Activated T-cell treated with anti-CD3 and anti-CD28 coated beads, Interleukin-2, amount 50 U/mL, for 72 hours (primary cell): ENCODE measurements at places on chromosomes 1 and 21.

DNA sequence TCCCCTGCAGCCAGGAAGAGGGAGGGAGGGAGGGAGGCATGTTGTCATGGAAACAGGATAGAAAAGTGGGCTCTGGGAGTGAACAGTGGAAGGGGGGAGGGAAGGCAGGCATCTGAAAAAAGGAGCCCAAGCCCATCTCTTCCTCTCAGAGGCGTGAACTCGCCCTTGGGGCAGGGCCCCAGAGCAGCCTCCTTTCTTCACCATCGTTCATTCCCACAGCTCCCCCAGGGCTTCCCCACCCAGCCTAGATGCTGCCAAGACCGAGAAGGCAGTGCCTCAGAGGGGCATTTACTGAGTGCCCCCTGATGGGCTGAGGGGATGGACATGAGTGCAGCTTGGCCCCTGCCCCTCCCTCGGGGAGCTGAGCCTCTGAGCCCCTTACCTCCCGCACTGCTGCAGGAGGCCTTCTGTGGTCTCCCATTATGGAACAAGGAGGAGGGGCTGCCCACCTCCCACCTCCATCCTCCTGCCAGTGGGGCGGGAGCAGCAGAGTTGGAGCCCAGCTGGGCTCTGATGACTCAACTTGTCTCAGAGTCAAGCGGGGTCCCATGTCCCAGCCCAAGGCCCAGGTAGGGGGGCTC is 39.1 kb upstream of the KIF21B start:
- no peak for DNase-seq

DNA sequence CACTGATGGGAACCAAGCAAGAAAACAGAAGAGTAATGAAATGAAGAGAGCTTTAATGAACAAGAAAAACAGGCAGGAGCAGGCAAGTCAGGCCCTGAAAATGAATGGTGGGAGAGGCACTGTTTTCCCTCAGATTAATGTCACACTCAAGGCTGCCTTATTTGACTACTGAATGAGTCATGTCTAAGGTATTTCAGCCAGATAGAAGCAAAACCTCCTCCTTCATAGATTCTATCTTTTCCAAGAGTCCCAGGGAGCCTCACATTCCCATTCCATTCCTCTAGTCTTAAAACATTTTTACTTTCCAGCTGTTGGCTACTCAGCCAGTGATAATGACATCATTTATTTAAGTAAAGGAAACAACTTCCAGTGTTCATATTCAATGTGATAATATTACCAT is 228.4 kb upstream of the NRIP1 start:
- no peak for DNase-seq

DNA sequence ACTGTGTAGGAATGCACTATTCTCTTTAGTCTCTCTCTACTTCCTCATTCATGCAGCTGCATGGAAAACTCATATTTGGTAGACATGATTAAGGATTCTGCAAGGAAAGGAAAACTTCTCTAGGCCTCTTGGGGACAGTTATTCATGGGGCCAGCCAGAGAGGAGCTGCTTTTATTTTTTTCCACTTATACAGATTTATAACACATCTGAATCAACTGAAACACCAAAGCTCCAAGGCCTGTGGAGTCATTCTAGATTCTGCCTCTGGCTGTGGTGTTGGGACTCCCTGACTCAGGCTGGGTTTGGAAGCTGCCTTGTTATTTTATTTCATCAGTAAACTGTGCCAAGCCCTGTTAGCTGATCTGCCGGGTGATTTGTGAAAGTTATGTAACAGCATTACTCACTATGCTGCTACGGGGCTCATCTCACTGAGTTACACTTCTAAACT is 83.9 kb upstream of the EDEM3 start:
- no peak for DNase-seq

GRCh38 chr21:21230672-21231071 is 232.5 kb downstream of the NCAM2 start:
- DNase-seq = no peak

GRCh38 chr1:96730574-96731298 is 9.2 kb downstream of the PTBP2 start:
- DNase-seq = no peak

- no peak for DNase-seq
Measured at GRCh38 chr1:153573351-153573750, 7.7 kb upstream of the S100A2 start.

- no peak for DNase-seq
Measured at GRCh38 chr1:22536506-22536905, 26.8 kb upstream of the EPHA8 start.

DNA sequence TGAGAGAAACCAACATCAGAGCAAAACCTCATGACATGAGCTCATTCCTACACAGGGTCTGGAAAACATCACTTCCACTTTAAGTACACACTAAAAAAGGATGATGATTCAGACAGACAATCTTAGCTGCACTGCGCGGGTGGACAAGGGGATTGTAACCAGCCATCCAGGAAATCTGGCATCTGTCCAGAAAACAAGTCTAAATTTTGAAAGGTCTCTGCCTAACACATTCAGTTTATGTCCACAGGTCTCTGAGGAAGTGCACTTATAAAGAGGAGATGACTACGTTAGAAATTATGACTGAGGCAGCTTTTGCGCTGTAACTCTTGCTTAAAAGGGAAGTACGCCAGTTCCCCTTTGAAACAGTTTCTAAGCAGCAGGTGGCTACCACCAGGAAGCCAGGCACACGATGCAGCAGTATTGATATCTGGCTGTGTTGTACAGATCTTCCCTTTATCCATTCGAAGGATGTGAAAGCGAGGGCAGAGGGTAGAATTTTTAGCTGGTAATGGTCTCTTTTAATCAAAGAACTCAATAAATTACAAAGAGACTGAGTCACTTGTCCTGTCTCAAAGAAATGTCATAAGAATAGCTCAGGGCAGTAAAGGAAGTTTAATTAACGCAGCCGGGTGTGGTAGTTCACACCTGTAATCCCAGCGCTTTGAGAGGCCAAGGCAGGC is 128.0 kb downstream of the SETD4 start:
- peak; percentile 24 for DNase-seq

- no peak for DNase-seq
Measured at GRCh38 chr1:54716299-54717047, 812 bp downstream of the TTC4 start.

- DNase-seq = no peak
Measured at GRCh38 chr1:240173836-240174235, 82.2 kb downstream of the FMN2 start.

DNA sequence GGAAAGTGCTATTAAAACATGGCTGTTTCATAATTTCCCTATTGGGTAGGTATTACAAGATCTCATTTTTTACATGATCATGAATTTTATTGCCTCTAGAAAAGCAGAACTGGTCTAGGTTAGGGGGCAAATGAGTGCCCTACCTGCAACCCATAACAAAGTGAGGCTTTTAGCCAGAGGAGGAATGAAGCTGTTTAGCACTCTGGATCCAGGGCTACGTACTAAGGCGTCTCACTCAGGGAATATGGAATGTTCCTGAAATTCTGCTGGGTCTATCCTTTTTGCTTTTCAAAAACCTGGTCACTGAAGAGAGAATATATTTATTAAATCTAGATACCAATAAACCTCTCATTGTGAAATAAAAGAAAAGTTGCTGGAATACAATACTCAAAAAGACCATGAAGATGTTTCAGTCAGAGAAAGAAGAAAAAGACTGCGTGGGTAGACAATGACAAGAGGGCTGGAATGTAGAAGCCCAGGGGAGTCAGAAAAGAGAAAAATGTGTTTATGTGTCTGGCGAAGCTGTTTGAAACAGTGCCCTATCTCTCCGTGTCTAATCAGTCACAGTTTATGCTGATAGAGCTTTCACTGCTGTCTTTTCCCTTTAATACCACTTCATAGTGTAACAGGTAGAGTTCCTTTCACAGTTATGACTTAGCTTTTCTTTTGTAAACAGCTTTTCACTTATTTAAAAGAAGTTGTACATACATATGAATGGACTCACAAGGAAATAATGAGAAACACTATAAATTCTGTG is 25.0 kb upstream of the SYDE2 start:
- DNase-seq = no peak

DNA sequence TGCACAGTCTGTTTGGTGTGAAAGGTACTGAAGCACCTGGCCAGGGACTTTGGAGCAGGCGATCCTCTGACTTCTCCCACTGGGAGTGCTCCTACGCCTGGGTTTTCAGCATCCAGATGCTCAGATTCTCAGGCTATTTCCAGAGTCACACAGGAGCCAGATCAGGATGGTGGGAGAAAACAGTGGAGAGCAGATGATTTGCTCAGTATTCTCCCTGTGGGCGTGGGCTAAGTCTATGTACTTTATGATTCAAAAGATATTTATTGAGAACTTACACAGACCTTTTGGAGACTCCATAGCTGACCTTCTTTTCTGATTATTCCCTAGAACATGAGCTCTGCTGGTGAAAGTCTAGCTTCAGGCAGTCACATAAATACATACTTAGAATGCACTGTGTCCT is 134.6 kb downstream of the TENT5C start:
- no peak for DNase-seq

GRCh38 chr21:44050276-44050675 is 38.2 kb downstream of the TRAPPC10 start:
- DNase-seq = no peak

DNA sequence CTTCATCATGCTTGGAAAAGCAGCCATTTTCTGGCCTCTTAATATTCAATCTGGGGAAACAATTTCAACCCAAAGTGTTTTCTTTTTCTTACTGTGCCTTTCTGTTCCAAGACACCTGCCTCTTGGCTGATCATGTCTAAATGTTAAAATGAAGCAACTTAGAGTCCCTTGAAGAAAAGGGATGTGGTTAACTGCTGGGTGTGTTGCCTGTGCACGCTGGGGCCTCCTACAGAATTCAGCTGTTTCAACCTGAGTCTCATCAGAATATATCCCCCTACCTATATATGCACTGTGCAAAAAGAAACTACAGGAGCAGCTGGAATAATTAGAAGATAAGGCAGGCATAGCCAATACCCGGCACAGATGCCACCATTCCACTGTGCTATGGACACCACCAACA is 222.0 kb downstream of the OMA1 start:
- no peak for DNase-seq

GRCh38 chr21:26967062-26967913 is at the start of gene ADAMTS5:
ADAMTS5 (minus strand) TSS chr21:26967088; CDS start chr21:26966391, 697 bp downstream.
- DNase-seq = no peak

GRCh38 chr1:97904534-97904933 is 16.3 kb downstream of the DPYD start:
- DNase-seq = no peak
